Activated CD4-positive, alpha-beta memory T cell treated with anti-CD3 and anti-CD28 coated beads, Interleukin-2, amount 10 ng/mL, durations not matched to agents 7 days and 5 days (primary cell): ENCODE measurements at places on chromosomes 4 and X. TPM values are rescaled to one million over a fixed set of nuclear protein-coding genes. Genes with fewer than 3 reads are reported as not detected.

GRCh38 chr4:126552321-126552720, 1080.4 kb upstream of the INTU start:
- no peak for DNase-seq

- DNase-seq: no peak
Measured at GRCh38 chr4:123380728-123381716, 15.6 kb upstream of the SPRY1 start.

GRCh38 chr4:80611678-80611979, 276.1 kb downstream of the CFAP299 start:
- no peak for DNase-seq

The MAGEB17 gene
- total RNA-seq: not detected

- DNase-seq: no peak
Measured at GRCh38 chrX:103012945-103013344, 51.0 kb downstream of the BEX1 start.

GRCh38 chr4:71156616-71157015, 163.2 kb downstream of the DCK start:
- no peak for DNase-seq

DNA sequence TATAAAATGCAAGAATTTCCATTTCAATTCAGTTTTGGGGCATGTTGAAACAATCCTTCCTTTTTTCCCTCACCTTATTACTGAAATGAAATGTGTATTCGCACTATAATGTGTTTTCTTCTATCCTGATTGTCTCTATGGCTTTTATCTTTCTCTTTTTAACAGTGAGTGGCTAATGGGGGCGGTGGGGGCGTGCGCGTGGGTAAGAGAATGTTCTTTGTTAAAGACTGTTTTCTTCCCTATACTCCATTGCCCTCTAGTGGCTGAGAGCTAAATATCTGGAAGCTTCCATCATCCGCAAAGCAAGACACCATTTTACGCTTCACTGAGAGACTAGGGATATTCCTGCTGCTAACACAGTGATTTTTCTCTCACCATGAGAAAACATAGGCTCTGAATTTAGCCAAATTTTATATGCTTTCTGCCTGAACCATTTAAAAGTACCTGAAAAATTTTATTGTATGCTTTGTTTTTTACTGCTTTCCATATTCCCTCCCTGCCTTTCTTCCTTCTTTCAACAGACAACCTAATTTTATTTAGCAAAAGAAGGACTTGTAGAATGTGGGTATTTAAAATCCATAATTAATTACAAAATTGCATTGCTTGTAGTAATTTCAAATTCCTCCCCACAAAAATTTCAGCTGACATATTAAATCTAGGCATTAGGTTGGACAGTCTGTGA, 194.0 kb downstream of the GASK1B start:
- DNase-seq: no peak

DNA sequence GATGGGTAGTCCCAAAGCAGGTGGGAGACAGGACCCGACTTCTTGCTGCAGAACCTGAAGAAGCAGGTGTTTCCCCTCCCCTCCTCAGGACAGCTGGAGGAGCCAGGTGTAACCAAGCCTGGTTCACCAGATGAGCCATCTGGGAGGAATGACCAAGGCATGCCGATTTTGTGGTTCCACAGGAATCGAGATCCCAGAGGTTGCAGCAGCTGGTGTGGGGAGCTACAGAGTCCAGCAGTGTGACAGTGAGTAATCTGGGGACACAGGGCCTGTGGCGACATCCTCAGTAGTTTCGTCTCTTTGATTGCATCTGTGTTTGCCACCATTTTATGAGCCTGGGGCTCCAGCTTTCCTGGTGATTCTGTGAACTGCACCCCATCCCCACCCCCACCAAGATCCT, 2.6 kb upstream of the NDP start:
- DNase-seq: no peak

GRCh38 chr4:165439981-165440380, 61.2 kb downstream of the CPE start:
- DNase-seq: no peak

GRCh38 chr4:52376132-52376704, 282.9 kb downstream of the USP46 start:
- DNase-seq: no peak

GRCh38 chr4:77201343-77201742, 44.3 kb downstream of the CCNG2 start:
- DNase-seq: no peak

The VSIG4 gene
- total RNA-seq: not detected

- DNase-seq: no peak
Measured at GRCh38 chr4:81003597-81004111, 26.9 kb upstream of the BMP3 start.

The BANK1 gene
- total RNA-seq: 0.68 TPM

GRCh38 chr4:147831551-147832171, 99.8 kb downstream of the ARHGAP10 start:
- DNase-seq: no peak

DNA sequence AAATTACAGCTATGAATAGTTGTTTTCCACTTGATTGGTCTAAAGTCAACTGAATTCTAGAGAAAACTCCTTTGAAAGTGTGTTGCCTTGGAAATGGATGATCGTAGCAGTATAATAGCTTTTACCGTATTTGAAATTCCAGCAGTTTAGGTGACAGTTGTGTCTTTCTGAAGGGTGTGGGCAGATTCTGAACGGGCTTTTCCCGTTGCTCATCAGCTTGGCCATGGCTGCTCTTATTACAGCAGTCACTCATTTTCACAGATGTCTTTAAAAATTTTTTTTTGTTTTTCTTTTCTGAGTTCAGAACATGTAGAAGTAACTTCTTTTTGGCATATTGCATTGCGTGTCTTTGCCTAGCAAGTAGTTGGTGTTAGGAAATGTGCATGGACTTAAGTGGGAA, 69.6 kb upstream of the SLC4A4 start:
- no peak for DNase-seq

GRCh38 chr4:139453371-139454110, 380 bp upstream of the RAB33B start:
- DNase-seq: peak; percentile 98

DNA sequence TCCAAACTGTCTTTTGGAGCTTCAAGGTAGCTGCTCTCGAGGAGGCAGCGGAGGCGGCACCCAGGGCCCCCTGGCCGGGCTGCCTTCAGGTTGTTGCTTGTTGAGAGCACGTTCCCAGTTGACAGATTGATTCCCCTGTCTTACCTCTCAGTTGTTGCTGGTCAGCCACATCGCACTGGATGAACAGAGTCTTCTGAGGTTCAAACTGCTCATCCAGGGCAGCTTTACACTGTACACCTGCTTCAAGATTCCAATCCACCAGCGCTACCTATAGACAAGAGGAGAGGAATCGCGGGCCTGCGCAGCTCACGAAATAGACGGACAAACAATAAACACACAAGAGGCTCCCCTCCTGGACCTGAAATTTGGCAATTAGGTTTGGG, 497 bp downstream of the HPGD start:
- DNase-seq: peak; percentile 21
